Left kidney (tissue), 8 donors: ENCODE measurements at places on chromosomes 4 and X. TPM values are rescaled to one million over a fixed set of nuclear protein-coding genes. Genes with fewer than 3 reads are reported as not detected.

Gene GPR82
- polyA plus RNA-seq: 0.25 TPM

Gene CTAG1A
- not detected for polyA plus RNA-seq

Gene TNIP3
- polyA plus RNA-seq: 2.6 TPM

Gene ZCCHC18
- polyA plus RNA-seq: 6.1 TPM

Gene PPARGC1A
- polyA plus RNA-seq: 32.8 TPM

Gene SPANXN3
- not detected for polyA plus RNA-seq

Gene SYP
- 2.6 TPM for polyA plus RNA-seq

Gene MAGIX
- 4.3 TPM for polyA plus RNA-seq

Gene RHOXF1
- 3.0 TPM for polyA plus RNA-seq

Gene RBMXL3
- not detected for polyA plus RNA-seq

Gene SMARCA1
- polyA plus RNA-seq: 125 TPM

Gene SEPSECS
- polyA plus RNA-seq: 21.9 TPM

Gene GAGE2A
- not detected for polyA plus RNA-seq

Gene FOXP3
- 0.85 TPM for polyA plus RNA-seq

Gene HTN1
- polyA plus RNA-seq: 0.07 TPM

Gene C4orf51
- not detected for polyA plus RNA-seq

Gene AMTN
- polyA plus RNA-seq: not detected

Gene PRRG3
- 4.9 TPM for polyA plus RNA-seq

Gene FOXR2
- polyA plus RNA-seq: not detected

Gene TSPYL2
- polyA plus RNA-seq: 41.7 TPM

Gene FSTL5
- 3.2 TPM for polyA plus RNA-seq

Gene SPANXC
- not detected for polyA plus RNA-seq

Gene GLOD5
- 0.81 TPM for polyA plus RNA-seq

Gene HTR2C
- 2.1 TPM for polyA plus RNA-seq

Gene PCSK1N
- polyA plus RNA-seq: 11.5 TPM

Gene SSX3
- polyA plus RNA-seq: not detected

Gene UVSSA
- polyA plus RNA-seq: 16.2 TPM

Gene AMER1
- polyA plus RNA-seq: 8.5 TPM

Gene DRD5
- polyA plus RNA-seq: 0.83 TPM

Gene TMEM154
- polyA plus RNA-seq: 1.5 TPM

Gene ZMYM3
- 72.8 TPM for polyA plus RNA-seq

Gene PNMA6F
- polyA plus RNA-seq: 0.15 TPM

Gene MAGEA8
- polyA plus RNA-seq: 0.43 TPM

Gene PAGE2B
- 0.32 TPM for polyA plus RNA-seq

Gene PCYT1B
- 3.3 TPM for polyA plus RNA-seq

Gene USP51
- 13.9 TPM for polyA plus RNA-seq

Gene FAM149A
- 56.7 TPM for polyA plus RNA-seq

Gene GAGE13
- polyA plus RNA-seq: not detected

Gene OTC
- polyA plus RNA-seq: not detected

Gene TMA16
- 42.3 TPM for polyA plus RNA-seq

Gene PF4V1
- polyA plus RNA-seq: not detected

Gene CNGA1
- 4.7 TPM for polyA plus RNA-seq

Gene MAGEA9B
- not detected for polyA plus RNA-seq

Gene STATH
- polyA plus RNA-seq: 1.5 TPM

Gene NPFFR2
- 0.93 TPM for polyA plus RNA-seq

Gene MRFAP1
- 420 TPM for polyA plus RNA-seq

Gene ZNF732
- polyA plus RNA-seq: 4.9 TPM

Gene TAF7L
- 0.67 TPM for polyA plus RNA-seq

Gene ZFP92
- 0.80 TPM for polyA plus RNA-seq

Gene GAGE12E
- not detected for polyA plus RNA-seq

Gene CHRDL1
- polyA plus RNA-seq: 12.9 TPM
